ENCODE measurements at places on chromosomes 7 and 10. TPM values are rescaled to one million over a fixed set of nuclear protein-coding genes. Genes with fewer than 3 reads are reported as not detected.

GRCh38 chr10:72323108-72323749 is 31.5 kb downstream of the DNAJB12 start:
- no peaks in the 10 kb centered on the region for H3K36me3 ChIP-seq
- peaks cover 3% of the 10 kb centered on the region for H3K27me3 ChIP-seq
- no peak overlapping the region for H3K27ac ChIP-seq
- no peak overlapping the region for H3K4me3 ChIP-seq
- H3K4me1 ChIP-seq, result peaks cover 32% of the 10 kb centered on the region

- H3K36me3 ChIP-seq, result no peaks in the 10 kb centered on the region
- no peaks in the 10 kb centered on the region for H3K27me3 ChIP-seq
- H3K27ac ChIP-seq, result no peak overlapping the region
- no peak for DNase-seq
- H3K4me1 ChIP-seq, result no peaks in the 10 kb centered on the region
Observed at GRCh38 chr10:108822026-108822425, 1101.3 kb downstream of the XPNPEP1 start.

- peaks cover 19% of the 10 kb centered on the region for H3K36me3 ChIP-seq
- peaks cover 20% of the 10 kb centered on the region for H3K4me1 ChIP-seq
- peaks cover 3% of the 10 kb centered on the region for H3K27me3 ChIP-seq
- H3K4me3 ChIP-seq, result no peak overlapping the region
- H3K27ac ChIP-seq, result no peak overlapping the region
Observed at GRCh38 chr7:27139334-27140125, 4.0 kb downstream of the HOXA5 start.

- peaks cover 35% of the 10 kb centered on the region for H3K27me3 ChIP-seq
- H3K27ac ChIP-seq, result no peak overlapping the region
- no peaks in the 10 kb centered on the region for H3K4me1 ChIP-seq
- DNase-seq, result no peak
- H3K36me3 ChIP-seq, result peaks cover 17% of the 10 kb centered on the region
Observed at GRCh38 chr7:139949629-139950028, 113.1 kb downstream of the PARP12 start.

Gene TUBAL3
- not detected for total RNA-seq

Gene MMD2
- total RNA-seq, result not detected

Gene SEMA3D
- 16.3 TPM for total RNA-seq
